GM23248 (cell line): ENCODE measurements at places on chromosomes 7 and 10. TPM values are rescaled to one million over a fixed set of nuclear protein-coding genes. Genes with fewer than 3 reads are reported as not detected.

Gene SLC16A12
- not detected in 2 replicates for total RNA-seq

Gene NOS3
- 0.13 and 0.32 TPM in 2 replicates for total RNA-seq

GRCh38 chr7:101402081-101402779 is 39.6 kb downstream of the COL26A1 start:
- H3K27ac ChIP-seq: no peak overlapping the region
- H3K27me3 ChIP-seq: peaks cover 9% of the 10 kb centered on the region; the same call in 1 of the 2 replicates
- peaks cover 26% of the 10 kb centered on the region for H3K4me1 ChIP-seq
- peak overlapping the region; percentile 0; the same call in 1 of the 2 replicates for H3K4me3 ChIP-seq
- DNase-seq: peak; percentile 83

GRCh38 chr7:29005829-29006228 is 47.7 kb upstream of the TRIL start:
- peak; percentile 41 for DNase-seq
- H3K4me1 ChIP-seq: no peaks in the 10 kb centered on the region
- no peaks in the 10 kb centered on the region for H3K36me3 ChIP-seq
- H3K27ac ChIP-seq: no peak overlapping the region
- H3K27me3 ChIP-seq: peaks cover 16% of the 10 kb centered on the region; the same call in 1 of the 2 replicates

DNA sequence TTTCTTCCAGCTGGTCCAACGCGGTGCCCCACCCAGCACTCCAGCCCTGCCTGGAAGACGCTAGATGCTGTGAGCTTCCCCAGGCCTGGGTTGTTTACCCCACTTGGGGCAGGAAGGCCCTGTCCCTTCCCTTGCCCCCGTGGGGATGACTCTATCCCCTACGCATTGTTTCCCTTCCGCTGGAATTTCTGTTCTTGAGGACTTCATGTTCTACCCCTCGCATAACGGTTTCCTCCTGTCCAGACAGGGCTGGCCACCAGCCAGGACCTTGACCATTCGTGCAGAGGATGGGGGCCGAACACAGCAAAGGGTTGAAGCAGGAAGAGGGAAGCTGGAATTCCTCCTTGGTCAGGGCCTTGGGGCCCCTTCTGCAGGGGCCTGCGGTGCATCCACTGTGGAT is 14.7 kb upstream of the SERPINE1 start:
- no peak overlapping the region for H3K27ac ChIP-seq
- H3K27me3 ChIP-seq: no peaks in the 10 kb centered on the region
- no peaks in the 10 kb centered on the region for H3K36me3 ChIP-seq
- H3K4me3 ChIP-seq: no peak overlapping the region
- H3K4me1 ChIP-seq: peaks cover 22% of the 10 kb centered on the region
- DNase-seq: no peak

DNA sequence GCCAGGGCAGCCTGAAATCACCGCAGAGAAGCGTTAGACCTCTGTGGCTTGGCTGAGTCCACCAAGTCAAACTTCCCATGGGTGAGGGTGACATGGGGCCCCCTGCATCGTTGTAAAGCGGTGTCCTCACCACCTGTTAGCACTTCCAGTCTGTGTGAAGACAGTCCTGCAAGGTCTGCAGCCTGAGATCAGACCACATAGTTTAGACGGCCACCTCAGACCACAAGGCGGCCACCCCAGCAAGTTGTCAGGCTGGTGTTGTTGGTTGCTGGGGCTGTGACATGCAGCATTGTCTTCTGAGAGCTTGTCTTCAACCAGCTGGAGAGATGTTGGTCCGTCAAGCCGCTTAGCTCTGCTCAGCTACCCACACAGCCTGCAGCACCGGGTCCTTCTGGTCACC is 44.1 kb upstream of the TARP start:
- no peak for DNase-seq
- H3K27ac ChIP-seq: no peak overlapping the region
- no peak overlapping the region for H3K4me3 ChIP-seq
- no peaks in the 10 kb centered on the region for H3K27me3 ChIP-seq
- no peaks in the 10 kb centered on the region for H3K36me3 ChIP-seq

DNA sequence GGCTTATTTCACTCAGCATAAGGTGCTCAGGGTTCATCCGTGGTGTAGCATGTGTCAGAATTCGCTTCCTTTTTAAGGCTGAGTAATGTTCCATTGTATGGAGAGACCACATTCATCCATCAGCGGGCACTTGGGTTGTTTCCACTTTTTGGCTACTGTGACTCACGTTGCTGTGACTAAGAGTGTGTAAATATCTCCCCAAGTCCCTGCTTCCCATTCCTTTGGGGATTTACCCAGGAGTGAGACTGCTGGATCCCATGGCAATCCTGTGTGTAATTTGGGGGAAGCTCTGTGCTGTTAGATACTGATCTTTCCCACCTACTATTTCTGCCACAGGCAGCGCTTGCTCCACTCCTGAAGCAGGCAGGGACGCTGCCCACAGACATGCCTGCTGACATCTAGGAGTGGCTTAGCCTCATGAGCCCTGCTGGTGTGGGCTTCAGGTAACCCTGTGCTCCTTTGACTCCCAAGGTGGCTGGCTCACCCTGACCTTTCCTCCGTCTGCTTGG is 346.0 kb downstream of the FRMD4A start:
- H3K4me3 ChIP-seq: no peak overlapping the region
- no peaks in the 10 kb centered on the region for H3K36me3 ChIP-seq
- no peaks in the 10 kb centered on the region for H3K27me3 ChIP-seq
- DNase-seq: peak; percentile 97

Gene STARD3NL
- 44.8 and 68.1 TPM in 2 replicates for total RNA-seq

DNA sequence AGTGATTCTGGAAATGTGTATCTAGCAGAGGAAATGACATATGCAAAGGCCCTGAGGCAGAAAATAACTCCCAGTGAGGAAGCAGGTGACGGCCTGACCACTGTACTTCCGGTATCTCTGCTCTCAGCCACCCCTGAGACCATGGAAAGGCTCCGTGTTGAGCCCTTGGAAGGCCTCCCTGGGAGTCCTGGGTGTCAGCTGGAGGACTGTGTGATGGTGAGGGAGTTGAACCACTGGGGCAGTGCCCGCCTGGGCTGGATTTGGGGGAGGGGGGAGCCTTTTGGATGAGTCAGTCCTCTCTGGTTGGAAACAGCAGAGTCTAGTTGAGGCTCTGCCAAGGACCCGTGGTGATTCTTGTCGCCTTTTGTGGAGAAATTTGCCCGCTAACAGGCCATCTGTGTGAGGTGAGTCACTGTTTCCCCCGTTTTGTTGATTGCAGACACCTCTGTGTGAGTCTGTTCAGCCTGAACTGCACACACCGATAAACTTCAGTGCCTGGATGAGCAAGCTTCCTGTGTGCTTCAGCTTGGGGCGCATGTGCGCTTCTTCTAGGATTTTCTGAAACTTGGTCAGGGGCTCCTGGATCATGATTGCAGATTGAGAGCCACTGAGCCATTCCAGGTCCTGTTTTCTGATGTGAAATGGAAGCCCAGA is 98.6 kb downstream of the GRK5 start:
- no peak overlapping the region for H3K4me3 ChIP-seq
- H3K4me1 ChIP-seq: peaks cover 15% of the 10 kb centered on the region
- no peaks in the 10 kb centered on the region for H3K27me3 ChIP-seq
- H3K36me3 ChIP-seq: no peaks in the 10 kb centered on the region

- no peaks in the 10 kb centered on the region for H3K27me3 ChIP-seq
- no peaks in the 10 kb centered on the region for H3K36me3 ChIP-seq
- peaks cover 5% of the 10 kb centered on the region for H3K4me1 ChIP-seq
- no peak overlapping the region for H3K27ac ChIP-seq
- DNase-seq: no peak
Measured at GRCh38 chr10:119614686-119615085, 17.9 kb upstream of the TIAL1 start.

Gene SORCS1
- total RNA-seq: not detected in 2 replicates

- no peaks in the 10 kb centered on the region for H3K36me3 ChIP-seq
- no peak overlapping the region for H3K4me3 ChIP-seq
- no peaks in the 10 kb centered on the region for H3K27me3 ChIP-seq
- no peaks in the 10 kb centered on the region for H3K4me1 ChIP-seq
- no peak overlapping the region for H3K27ac ChIP-seq
Measured at GRCh38 chr10:87650838-87651589, 8.7 kb upstream of the PAPSS2 start.

GRCh38 chr7:50121286-50121685 is 28.2 kb upstream of the ZPBP start:
- no peak overlapping the region for H3K4me3 ChIP-seq
- no peaks in the 10 kb centered on the region for H3K4me1 ChIP-seq
- no peak for DNase-seq
- no peak overlapping the region for H3K27ac ChIP-seq

DNA sequence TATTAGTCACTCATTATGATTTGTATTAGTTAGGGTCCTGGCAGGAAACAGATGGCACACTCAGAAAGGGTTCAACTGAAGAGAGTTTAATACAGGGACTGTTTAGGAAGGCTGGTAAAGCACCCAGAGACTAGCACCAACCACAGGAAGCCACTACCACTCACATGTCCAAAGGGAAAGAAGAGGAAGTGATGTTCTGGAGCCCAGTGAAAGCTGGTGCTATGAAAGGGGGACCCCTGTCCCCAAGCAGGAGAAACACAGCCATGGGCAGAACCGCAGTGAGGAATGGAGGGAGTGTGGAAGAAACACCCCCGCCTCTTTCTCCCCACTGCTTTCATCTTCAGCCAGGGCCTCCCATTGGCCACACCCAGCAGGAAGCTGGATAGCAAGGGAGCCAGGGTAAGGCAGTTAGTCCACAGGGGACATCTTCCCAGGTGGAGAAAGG is 3.2 kb upstream of the VSIR start:
- DNase-seq: no peak
- H3K4me3 ChIP-seq: no peak overlapping the region
- no peaks in the 10 kb centered on the region for H3K27me3 ChIP-seq
- H3K27ac ChIP-seq: no peak overlapping the region
- H3K4me1 ChIP-seq: peaks cover 6% of the 10 kb centered on the region
- no peaks in the 10 kb centered on the region for H3K36me3 ChIP-seq

- H3K36me3 ChIP-seq: no peaks in the 10 kb centered on the region
- H3K4me1 ChIP-seq: peaks cover 17% of the 10 kb centered on the region
- no peaks in the 10 kb centered on the region for H3K27me3 ChIP-seq
- peak overlapping the region; percentile 74 for H3K27ac ChIP-seq
- H3K4me3 ChIP-seq: peak overlapping the region; percentile 25; the same call in 1 of the 2 replicates
- peak; percentile 95 for DNase-seq
Measured at GRCh38 chr7:92904244-92905131, 68.1 kb upstream of the CDK6 start.

Gene CRPPA
- total RNA-seq: 1.8 and 3.8 TPM in 2 replicates

DNA sequence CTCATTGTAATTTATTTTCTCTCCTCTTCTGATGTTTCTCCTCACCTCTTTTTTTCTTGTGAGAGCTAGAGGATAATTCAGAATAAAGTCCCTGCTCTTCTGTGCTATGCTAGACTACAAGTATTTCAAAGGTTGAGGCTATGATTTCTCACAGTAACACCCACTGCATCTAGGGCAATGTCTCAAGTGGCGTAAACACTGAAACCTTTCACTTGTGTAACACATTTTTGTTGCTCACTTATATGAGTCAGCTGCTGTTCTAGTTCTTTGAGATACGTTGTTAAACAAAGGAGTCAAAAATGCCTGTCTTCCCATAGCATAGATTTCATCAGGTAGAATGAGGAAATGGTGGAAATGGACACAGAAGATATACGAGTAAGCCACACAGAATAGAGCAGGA is 305.1 kb upstream of the PITRM1 start:
- peak; percentile 91 for DNase-seq
- H3K27me3 ChIP-seq: no peaks in the 10 kb centered on the region
- H3K36me3 ChIP-seq: no peaks in the 10 kb centered on the region
- H3K27ac ChIP-seq: peak overlapping the region; percentile 61

Gene SLC25A13
- 9.7 and 19.1 TPM in 2 replicates for total RNA-seq

Gene CABCOCO1
- total RNA-seq: 0.22 and 0.25 TPM in 2 replicates

Gene NUTM2B
- 0.76 TPM in 1 of 2 replicates, not detected in the other for total RNA-seq

Gene CFAP70
- 0.38 and 0.43 TPM in 2 replicates for total RNA-seq

DNA sequence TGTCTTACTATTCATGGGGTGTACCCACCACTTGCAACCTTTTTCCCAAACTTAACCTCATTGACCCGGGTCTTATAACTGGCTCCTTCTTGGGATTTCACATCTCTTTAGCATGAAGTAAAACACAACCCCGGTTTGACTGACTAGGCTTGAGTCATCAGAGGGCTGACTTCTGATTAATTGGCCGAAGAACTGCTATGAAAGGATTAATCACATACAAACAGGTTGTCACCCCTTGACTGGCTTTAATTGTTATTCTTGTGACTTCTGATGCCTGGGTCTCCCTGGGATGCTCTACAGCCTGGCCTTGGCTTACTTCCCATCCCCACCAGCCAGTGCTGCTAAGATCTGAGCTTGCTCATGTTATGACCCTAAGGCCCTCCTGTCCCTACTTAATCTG is 8.8 kb upstream of the CRPPA start:
- peaks cover 22% of the 10 kb centered on the region for H3K4me1 ChIP-seq
- H3K4me3 ChIP-seq: no peak overlapping the region
- H3K36me3 ChIP-seq: no peaks in the 10 kb centered on the region
- no peak overlapping the region for H3K27ac ChIP-seq
- DNase-seq: peak; percentile 46

Gene SUGCT
- total RNA-seq: 2.2 and 3.7 TPM in 2 replicates

Gene FOXP2
- total RNA-seq: 1.3 and 5.0 TPM in 2 replicates

Gene AEBP1
- total RNA-seq: 53.0 and 63.2 TPM in 2 replicates

DNA sequence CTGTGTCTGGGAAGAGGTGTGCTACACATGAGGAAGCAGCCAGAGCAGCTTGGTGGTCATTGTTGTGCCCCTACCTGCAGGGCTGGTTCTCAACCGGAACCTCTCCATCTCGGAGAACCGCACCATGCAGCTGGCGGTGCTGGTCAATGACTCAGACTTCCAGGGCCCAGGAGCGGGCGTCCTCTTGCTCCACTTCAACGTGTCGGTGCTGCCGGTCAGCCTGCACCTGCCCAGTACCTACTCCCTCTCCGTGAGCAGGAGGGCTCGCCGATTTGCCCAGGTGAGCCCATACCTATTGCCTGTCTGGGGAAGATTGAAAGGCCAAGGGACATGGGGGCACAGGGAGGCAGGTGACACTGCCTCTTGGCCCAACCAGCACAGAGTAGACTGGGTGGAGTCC is 29.3 kb upstream of the CSGALNACT2 start:
- H3K4me1 ChIP-seq: peaks cover 3% of the 10 kb centered on the region
- no peak for DNase-seq
- no peaks in the 10 kb centered on the region for H3K36me3 ChIP-seq
- no peak overlapping the region for H3K4me3 ChIP-seq
- H3K27me3 ChIP-seq: no peaks in the 10 kb centered on the region
- no peak overlapping the region for H3K27ac ChIP-seq

GRCh38 chr7:149568218-149568617 is 70.6 kb upstream of the ZNF746 start:
- H3K27ac ChIP-seq: no peak overlapping the region
- DNase-seq: no peak
- peaks cover 12% of the 10 kb centered on the region for H3K4me1 ChIP-seq
- no peak overlapping the region for H3K4me3 ChIP-seq
- H3K36me3 ChIP-seq: peaks cover 14% of the 10 kb centered on the region

Gene BAMBI
- total RNA-seq: 0.76 and 1.8 TPM in 2 replicates

DNA sequence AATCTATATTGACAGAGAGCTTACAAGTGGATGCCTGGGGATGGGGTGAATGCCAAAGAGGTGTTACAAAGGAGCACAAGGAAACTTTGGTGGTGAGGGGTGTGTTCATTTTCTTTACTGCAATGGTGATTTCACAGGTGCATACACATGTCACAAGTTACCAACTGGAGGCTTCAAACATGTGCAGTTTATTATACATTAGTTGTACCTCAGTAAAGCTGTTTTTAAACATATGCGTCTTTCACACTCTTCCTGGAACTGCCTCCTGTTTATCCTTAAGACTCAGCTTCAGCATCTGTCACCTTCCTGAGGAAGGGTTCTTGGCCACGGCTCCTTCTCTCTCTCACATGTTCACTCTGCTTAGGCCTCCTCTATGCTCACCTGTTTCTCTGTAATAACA is 731.5 kb downstream of the PARD3 start:
- H3K36me3 ChIP-seq: no peaks in the 10 kb centered on the region
- H3K27me3 ChIP-seq: no peaks in the 10 kb centered on the region
- DNase-seq: no peak
- H3K4me1 ChIP-seq: peaks cover 7% of the 10 kb centered on the region
